A549 treated with DMSO at 1 μM for 4 hours (cell line): ENCODE measurements at places on chromosomes 1 and 21. TPM values are rescaled to one million over a fixed set of nuclear protein-coding genes. Genes with fewer than 3 reads are reported as not detected.

SORT1 gene
- 3.7 to 4.7 TPM (median 4.4 TPM) in 5 replicates for total RNA-seq

HPDL gene
- 4.2 to 5.7 TPM (median 4.3 TPM) in 5 replicates for total RNA-seq

SH2D5 gene
- 13.7 to 19.2 TPM (median 16.5 TPM) in 5 replicates for total RNA-seq

FAM151A gene
- not detected in 5 replicates for total RNA-seq

NBPF20 gene
- 3.4 to 4.2 TPM (median 3.9 TPM) in 5 replicates for total RNA-seq

TFF3 gene
- not detected in 5 replicates for total RNA-seq

CRNN gene
- total RNA-seq: not detected in 5 replicates

KRTAP12-2 gene
- total RNA-seq: not detected in 5 replicates

TRIM17 gene
- total RNA-seq: not detected in 5 replicates

MORC3 gene
- 6.8 to 9.6 TPM (median 8.5 TPM) in 5 replicates for total RNA-seq

OR10J1 gene
- total RNA-seq: not detected in 5 replicates

CENPL gene
- total RNA-seq: 11.7 to 15.2 TPM (median 13.2 TPM) in 5 replicates

S100A9 gene
- total RNA-seq: 0.52 to 1.0 TPM (median 0.95 TPM) in 5 replicates

CFHR5 gene
- total RNA-seq: not detected in 5 replicates

TEX50 gene
- total RNA-seq: not detected in 5 replicates

FNDC5 gene
- total RNA-seq: 0.38 to 0.75 TPM (median 0.53 TPM) in 5 replicates

OR2T29 gene
- not detected in 5 replicates for total RNA-seq

S100A5 gene
- 0.52 to 0.90 TPM (median 0.69 TPM) in 4 of 5 replicates, not detected in the other for total RNA-seq

CHI3L1 gene
- not detected in 5 replicates for total RNA-seq

FALEC gene
- 0.17 to 0.33 TPM in 2 of 5 replicates, not detected in the others for total RNA-seq

CYB5RL gene
- total RNA-seq: 2.4 to 3.6 TPM (median 2.9 TPM) in 5 replicates

OR2M3 gene
- not detected in 5 replicates for total RNA-seq

TMCC2 gene
- total RNA-seq: 2.8 to 3.3 TPM (median 3.1 TPM) in 5 replicates

ST6GALNAC3 gene
- total RNA-seq: 0.31 to 1.2 TPM (median 0.63 TPM) in 5 replicates

AKR7A3 gene
- 0.06 to 0.21 TPM (median 0.16 TPM) in 4 of 5 replicates, not detected in the other for total RNA-seq

CD1E gene
- total RNA-seq: not detected in 5 replicates

HTR6 gene
- total RNA-seq: 0.07 to 0.18 TPM (median 0.17 TPM) in 5 replicates

PTGER3 gene
- not detected in 5 replicates for total RNA-seq

SEC16B gene
- 0.52 to 0.95 TPM (median 0.77 TPM) in 5 replicates for total RNA-seq

KRTAP6-1 gene
- not detected in 5 replicates for total RNA-seq

SPRR4 gene
- total RNA-seq: not detected in 5 replicates

AMY1C gene
- total RNA-seq: not detected in 5 replicates

PDZK1 gene
- total RNA-seq: 0.56 to 1.0 TPM (median 0.70 TPM) in 5 replicates

PLXNA2 gene
- 0.48 to 0.94 TPM (median 0.86 TPM) in 5 replicates for total RNA-seq

IL10 gene
- not detected in 5 replicates for total RNA-seq

TFAP2E gene
- total RNA-seq: 0.35 to 0.77 TPM (median 0.47 TPM) in 5 replicates

RFX5 gene
- 27.6 to 30.8 TPM (median 29.7 TPM) in 5 replicates for total RNA-seq

DIP2A gene
- total RNA-seq: 9.1 to 14.4 TPM (median 13.1 TPM) in 5 replicates

PLEKHA6 gene
- 21.1 to 30.6 TPM (median 26.1 TPM) in 5 replicates for total RNA-seq

CTSE gene
- total RNA-seq: not detected in 5 replicates

MIXL1 gene
- total RNA-seq: 0.07 to 0.10 TPM in 2 of 5 replicates, not detected in the others

IL20 gene
- total RNA-seq: not detected in 5 replicates
